ENCODE measurements at places on chromosomes 6 and 20.

DNA sequence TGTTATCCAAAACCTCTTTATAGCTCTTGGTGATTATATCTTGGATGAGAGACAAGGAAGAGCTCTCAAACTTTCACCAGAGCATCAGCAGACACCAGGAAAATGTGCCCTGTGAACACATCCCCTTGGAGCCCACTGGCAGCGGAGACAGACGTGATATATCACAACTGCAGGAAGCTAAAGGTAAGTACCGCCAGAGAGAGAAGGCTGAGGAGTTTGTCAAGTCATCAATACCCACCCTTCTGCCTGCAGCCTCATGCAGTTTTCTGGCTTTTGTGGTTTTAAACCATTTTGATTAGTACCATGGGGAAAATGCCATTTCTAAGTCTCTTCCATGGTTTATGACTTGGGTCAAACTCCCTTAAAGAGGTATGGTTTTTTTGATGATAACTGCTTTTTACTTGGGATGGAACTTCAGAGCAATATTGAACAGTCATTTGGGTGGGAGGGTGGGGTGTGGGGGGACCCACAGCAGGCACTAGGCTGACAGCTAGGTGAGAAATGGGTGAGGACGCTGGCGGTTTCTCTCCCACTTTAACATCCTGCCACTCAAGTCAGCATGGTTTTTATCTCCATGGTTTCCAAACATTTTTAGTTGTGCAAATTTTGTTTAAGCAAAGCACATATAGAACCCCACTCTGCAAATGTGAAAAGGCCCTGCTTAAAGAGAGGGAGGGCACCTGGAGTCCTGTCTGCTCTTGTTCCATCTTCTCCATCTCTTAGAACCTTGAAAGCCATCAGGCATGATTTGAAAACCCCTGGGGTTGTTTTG, 108.4 kb downstream of the SCML4 start:
- no peak for DNase-seq

- no peak for DNase-seq
Observed at GRCh38 chr20:7989379-7989778, 30.2 kb downstream of the TMX4 start.

GRCh38 chr20:49685809-49686208, 27.9 kb downstream of the B4GALT5 start:
- peak; percentile 53 for DNase-seq

- DNase-seq = peak; percentile 71
Observed at GRCh38 chr6:27495386-27496135, 22.7 kb upstream of the ZNF184 start.

GRCh38 chr6:112502351-112503090, 155.4 kb downstream of the RFPL4B start:
- peak; percentile 5 for DNase-seq

DNA sequence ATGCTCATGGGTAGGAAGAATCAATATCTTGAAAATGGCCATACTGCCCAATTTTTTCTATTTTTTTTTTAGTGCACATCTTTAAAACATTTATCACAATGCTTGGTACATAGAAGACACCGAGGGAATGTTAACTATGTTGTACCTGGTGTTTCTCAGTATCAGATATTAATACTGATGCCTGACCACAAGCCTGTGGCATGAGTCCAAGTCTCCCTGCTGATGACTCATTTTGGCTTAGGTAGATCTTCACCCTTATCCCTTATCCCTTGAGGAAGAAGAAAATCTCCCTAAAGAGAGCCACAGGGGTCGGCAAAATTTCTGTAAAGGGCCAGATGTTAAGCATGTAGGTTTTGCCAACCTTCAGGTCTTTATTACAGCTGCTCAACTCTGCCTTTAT, 14.5 kb downstream of the CD109 start:
- DNase-seq = peak; percentile 94

GRCh38 chr6:38110481-38110971, 291.0 kb downstream of the ZFAND3 start:
- no peak for DNase-seq

GRCh38 chr6:132764370-132764769, 6.7 kb upstream of the VNN2 start:
- peak; percentile 94 for DNase-seq

GRCh38 chr20:37790900-37791299, 97.1 kb downstream of the CTNNBL1 start:
- no peak for DNase-seq

DNA sequence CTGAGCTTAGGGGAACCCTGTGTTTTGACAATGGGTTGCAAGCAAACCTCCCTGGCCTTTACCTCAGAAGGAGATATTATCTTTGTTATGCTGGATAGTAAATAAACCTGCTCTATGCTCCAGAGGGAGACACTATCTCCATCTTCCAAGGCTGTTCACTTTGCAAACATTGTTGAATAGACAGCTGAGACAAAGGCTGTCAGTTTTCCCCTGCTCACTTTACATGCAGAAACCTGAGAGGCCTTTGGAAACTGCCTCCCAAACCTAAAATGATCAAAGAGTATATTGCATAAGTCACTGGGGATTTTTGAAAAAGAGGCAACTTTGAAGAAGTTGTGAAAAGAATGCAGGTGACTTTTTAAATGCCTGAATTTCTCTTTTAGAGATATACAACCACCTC, 61.6 kb downstream of the MRAP2 start:
- no peak for DNase-seq

DNA sequence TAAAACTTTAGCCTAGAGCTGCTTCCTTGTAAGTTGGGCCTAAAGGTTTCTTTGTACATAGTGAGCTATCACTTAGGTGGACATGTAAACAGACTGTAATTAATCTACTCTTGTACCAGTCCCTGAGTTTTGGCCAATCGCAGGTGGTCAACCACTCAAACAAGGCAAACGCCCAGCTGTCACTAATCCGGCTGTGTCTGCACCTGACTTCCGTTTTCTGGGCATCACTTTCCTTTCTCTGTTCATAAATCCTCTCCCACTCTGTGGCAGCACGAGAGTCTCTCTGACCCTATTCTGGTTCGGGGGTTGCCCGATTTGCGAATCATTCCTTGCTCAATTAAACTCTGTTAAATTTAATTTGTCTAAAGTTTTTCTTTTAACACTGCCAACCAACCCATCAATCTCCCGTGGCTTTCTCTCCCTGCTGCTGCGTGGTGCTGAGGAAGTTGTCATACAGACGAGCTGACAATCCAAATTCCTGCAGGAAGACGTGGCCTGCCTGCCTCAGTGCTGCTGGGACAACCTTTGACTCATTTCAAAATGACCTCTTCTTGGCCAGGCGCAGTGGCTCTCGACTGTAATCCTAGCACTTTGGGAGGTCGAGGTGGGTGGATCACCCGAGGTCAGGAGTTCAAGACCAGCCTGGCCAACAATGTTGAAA, 206.3 kb downstream of the QKI start:
- DNase-seq = no peak

GRCh38 chr6:87617405-87617804, 27.5 kb downstream of the ORC3 start:
- no peak for DNase-seq

DNA sequence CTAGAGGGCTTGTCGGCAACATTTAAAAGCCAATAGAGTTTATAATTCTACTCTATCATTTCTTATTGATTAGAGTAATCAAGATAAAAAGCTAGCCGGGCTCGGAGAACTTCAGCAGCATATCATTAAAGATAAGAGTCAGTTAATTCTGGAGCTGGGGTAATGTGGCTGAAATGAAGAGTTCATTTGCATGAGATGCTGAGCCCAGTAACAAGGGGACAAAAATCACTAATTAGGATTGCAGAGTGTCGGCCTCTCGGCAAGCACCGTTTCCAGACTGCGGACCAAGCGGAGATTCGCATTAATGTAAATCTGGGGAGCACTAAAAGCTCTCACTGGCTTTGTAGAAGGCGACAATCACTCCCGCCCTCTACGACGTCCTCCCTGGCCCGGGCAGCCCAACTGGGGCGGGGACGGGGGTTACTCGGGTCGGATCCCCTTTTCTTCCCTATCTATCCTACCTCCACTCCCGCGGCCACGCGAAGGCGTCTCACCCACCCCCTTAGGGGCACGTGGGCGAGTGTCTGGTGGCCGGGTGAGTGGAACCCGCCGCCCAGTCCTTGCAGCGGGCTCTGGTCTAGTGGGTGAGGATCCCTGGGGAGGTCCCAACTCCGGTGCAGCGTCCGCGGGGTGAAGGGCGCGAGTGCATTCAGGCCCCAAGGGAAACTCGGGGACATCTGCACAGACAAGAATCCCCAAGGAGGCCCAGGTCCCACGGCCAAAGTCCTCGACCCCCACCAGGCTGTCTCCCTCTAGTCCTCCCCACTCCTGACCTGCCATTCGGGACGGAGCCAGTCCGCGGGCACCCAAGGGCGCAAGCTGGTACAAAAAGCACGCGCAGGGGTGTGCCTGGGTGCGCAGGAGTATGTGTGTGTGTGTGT, 42.2 kb upstream of the OSTM1 start:
- DNase-seq = no peak

- DNase-seq = no peak
Observed at GRCh38 chr6:112503091-112503596, 156.0 kb downstream of the RFPL4B start.

DNA sequence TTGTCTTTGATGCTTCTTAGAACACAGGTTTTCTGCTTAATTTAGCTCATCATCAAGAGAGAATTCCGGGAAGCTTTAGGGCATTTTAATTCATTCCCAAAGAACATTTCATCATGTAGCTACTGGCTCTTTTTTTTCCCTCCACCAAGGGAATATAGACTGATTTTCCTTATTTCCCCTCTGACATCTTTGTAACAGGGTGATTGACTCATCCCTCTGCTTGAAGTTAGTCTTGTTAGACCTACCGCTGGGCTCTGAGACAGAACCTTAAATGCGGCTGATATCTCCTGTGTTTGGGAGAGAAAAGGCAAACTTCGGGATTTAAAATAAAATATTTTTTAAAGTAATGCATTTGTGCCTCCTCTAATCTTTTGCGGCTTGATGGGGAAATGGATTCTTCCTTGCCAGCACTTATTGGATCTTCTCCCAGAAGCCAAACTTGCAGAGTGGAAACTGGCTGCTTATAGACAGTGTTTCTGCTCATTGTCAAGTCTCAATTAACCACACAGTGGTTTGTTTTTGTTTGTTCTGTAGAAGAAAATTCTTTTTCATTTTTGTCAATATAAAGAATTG, 272.7 kb upstream of the PLCB4 start:
- no peak for DNase-seq

DNA sequence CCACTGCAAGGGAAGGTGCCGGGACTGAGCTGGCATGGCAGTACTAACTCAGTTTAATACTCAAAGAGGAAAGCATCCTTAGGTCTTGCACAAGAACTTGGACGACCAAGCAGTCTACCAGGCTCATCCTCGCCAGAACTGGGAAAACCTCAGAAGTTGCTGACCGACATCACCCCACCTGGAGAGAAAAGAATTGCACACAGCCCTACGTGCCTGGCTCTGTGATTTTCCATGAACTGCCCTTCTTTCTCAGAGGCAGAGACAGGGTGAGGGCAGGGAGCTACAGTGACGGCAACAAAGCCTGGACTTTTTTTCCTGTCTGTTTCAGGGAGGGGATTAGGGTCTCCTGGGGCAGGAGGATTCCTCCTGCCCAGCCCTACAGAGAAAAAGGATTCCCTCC, 8.0 kb downstream of the JAG1 start:
- peak; percentile 93 for DNase-seq

GRCh38 chr6:87912102-87912501, 135.5 kb upstream of the SPACA1 start:
- DNase-seq = no peak

- DNase-seq = peak; percentile 73
Observed at GRCh38 chr6:63663147-63663955, 27.7 kb downstream of the PHF3 start.

GRCh38 chr6:100175814-100176310, 181.8 kb upstream of the MCHR2 start:
- DNase-seq = peak; percentile 90

GRCh38 chr20:32511358-32512046, 73.6 kb downstream of the NOL4L start:
- DNase-seq = no peak

- peak; percentile 45 for DNase-seq
Observed at GRCh38 chr6:161694995-161695394, 421.1 kb upstream of the AGPAT4 start.

GRCh38 chr20:58619864-58620431, 31.1 kb upstream of the STX16 start:
- no peak for DNase-seq

DNA sequence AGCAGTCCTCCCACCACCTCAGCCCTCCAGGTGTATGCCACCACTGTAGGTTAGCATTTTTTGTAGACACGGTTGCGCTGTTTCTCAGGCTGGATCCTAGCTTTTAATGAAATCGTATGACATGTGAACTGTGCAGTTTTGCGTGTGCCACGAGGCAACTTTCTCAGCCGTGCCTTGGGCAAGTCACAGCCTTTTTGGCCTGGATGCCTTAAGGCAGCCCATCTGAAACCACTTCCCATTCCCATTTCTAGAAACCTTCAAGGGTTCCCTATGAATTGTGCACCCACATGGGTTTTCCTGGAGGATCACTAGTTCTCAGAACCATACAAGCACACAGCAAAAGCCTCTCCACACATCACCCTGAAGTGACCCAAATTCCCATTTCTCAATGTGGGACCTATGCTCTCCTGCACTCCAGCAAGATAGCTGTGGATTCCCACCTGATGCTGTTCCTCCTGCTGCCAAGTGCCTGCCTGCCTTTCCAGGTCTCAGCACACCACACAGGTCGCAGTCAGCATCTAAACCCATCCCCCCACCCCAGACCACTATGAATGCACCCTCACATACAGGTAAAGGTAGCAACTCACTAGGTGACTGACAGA, 28.9 kb downstream of the SNX5 start:
- DNase-seq = no peak

DNA sequence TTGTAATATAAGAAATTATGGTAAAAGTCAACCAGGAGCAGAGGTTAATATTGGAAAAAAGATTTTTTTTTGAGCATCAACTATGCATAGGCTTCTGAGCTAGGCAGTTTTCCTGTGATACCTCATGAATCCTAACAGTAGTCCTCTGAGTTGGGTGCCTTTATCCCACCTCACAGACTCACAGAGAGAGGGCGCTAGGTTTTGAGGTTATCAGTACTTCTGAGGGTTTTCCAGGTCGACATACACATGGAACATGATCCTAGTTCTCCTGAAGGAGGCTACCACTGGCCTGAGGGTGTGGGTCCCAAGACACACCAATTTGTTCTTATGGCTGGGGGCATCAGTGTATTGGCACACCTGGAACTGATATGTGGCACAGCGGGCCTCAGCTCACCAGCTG, 358.8 kb upstream of the JAG1 start:
- DNase-seq = no peak

GRCh38 chr6:155439376-155439775, 16.3 kb downstream of the NOX3 start:
- DNase-seq = no peak

DNA sequence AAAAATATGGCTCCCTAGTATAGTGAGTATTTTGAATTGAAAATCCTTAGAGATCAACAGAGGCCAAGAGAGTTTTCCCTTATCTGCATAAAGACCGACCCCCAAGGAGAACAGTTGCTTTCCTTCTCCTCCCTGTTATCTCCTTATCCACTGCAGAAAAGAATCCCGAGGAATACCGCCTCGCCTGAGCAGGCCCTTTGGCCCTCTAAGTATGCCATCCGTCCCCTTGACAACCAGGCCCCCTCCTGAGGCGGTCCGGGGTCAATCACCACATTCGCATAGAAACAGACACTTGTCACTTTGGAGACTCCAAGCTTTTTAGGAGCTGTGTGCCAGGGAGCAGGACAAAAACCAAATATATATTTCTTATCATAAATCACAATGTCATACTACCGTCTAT, 15.9 kb upstream of the GGTLC1 start:
- DNase-seq = no peak

Measured in MCF 10A (cell line).